ENCODE measurements at places on chromosomes 7 and 10. TPM values are rescaled to one million over a fixed set of nuclear protein-coding genes. Genes with fewer than 3 reads are reported as not detected.

GRCh38 chr10:22988581-22989360 lies 60.9 kb downstream of the ARMC3 start:
- no peaks in the 10 kb centered on the region for H3K27me3 ChIP-seq
- peaks cover 17% of the 10 kb centered on the region for H3K4me1 ChIP-seq
- H3K36me3 ChIP-seq: no peaks in the 10 kb centered on the region
- peak; percentile 75 for DNase-seq

- H3K4me3 ChIP-seq: no peak overlapping the region
- H3K4me1 ChIP-seq: peaks cover 13% of the 10 kb centered on the region
- no peak overlapping the region for H3K27ac ChIP-seq
- DNase-seq: no peak
- no peaks in the 10 kb centered on the region for H3K36me3 ChIP-seq
Measured at GRCh38 chr10:71233482-71233892, 21.1 kb downstream of the UNC5B start.

DNA sequence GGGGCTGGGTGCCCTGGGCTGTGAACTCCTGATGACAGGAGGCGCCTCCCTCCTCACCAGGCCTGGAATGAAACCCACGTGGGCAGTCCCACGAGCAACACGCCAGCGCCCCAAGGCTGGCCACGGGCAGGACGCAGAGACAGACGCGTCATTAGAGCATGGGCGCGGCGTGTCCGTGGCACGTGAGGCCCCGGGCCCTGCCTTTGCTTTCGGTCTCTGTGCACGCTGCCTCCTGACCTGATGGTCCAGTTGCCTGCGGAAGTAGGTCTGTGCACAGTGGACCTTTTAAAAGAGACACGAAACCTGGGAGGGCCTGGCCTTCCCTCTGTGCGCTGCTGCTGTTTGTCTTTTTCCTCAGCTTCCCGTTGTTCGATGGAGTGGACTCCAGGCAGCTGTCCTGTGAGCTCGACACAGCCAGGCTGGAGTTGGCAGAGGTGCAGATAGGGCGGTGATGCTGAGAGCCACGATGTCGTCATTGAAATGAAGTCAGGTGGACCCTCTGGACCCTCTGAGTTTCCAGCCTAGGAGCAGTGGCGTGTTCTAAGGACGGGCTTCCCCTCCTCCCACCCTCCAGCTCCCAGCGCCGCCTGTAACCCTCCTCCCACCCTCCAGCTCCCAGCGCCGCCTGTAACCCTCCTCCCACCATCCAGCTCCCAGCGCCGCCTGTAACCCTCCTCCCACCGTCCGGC lies 40.1 kb upstream of the CFAP46 start:
- H3K36me3 ChIP-seq: no peaks in the 10 kb centered on the region
- H3K27me3 ChIP-seq: no peaks in the 10 kb centered on the region
- H3K4me1 ChIP-seq: no peaks in the 10 kb centered on the region
- no peak overlapping the region for H3K27ac ChIP-seq
- H3K4me3 ChIP-seq: no peak overlapping the region
- no peak for DNase-seq

GRCh38 chr7:107551936-107552335 lies 11.8 kb downstream of the COG5 start:
- H3K4me3 ChIP-seq: no peak overlapping the region
- H3K27me3 ChIP-seq: no peaks in the 10 kb centered on the region
- no peak for DNase-seq

DNA sequence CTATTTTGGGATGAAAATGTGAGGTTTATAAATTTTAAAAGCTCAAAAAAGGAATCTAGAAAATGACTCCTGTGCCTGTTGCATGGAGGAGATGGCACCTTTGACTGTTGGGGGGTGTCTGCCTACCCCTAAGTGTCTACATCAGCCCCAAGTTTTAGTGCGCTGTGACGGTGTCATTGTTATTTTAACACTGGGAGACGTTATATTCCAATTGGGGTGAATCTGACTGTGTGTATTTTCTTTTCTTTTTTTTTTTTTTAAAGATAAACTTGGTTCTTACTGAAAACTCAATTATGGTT lies 517 bp downstream of the SRGN start:
- H3K4me3 ChIP-seq: no peak overlapping the region
- H3K27ac ChIP-seq: no peak overlapping the region
- H3K36me3 ChIP-seq: no peaks in the 10 kb centered on the region

DNA sequence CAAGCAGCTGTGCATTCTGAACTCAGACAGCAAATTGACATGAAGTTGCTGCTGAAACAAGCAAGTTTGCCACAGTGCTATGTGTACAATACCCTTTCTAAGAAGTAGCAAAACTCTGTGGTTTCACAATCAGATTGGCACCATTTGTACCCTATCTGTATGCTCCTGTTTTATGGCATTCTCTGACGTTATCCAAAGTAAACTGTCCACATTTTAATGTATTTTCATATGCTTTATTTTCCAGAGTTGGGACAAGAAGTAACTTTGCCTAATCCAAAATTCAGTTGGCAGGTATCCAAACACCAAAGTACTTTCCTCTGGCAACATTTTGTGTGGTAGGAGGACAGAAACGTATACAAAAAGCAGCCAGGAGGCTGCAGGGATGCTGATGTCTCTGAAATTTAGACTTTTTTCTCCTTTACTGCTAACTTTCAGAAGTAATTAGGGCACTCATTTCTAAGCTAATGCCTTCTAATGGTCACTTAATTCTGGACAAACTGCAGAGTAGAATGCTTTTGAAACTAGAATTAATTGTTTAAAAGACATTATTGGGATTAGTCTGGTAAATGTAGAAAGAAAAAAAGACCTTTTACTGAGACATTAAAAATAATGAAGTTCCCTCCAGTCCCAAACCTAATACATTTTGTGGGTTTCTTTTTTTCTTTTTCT lies 414.7 kb upstream of the NRP1 start:
- H3K36me3 ChIP-seq: no peaks in the 10 kb centered on the region
- no peak overlapping the region for H3K27ac ChIP-seq
- H3K4me1 ChIP-seq: peaks cover 3% of the 10 kb centered on the region
- no peak for DNase-seq
- H3K4me3 ChIP-seq: no peak overlapping the region

Gene CUBN
- 1.8 TPM for total RNA-seq

GRCh38 chr10:121322046-121322445 lies 276.2 kb downstream of the FGFR2 start:
- H3K27me3 ChIP-seq: no peaks in the 10 kb centered on the region
- H3K27ac ChIP-seq: no peak overlapping the region
- H3K36me3 ChIP-seq: no peaks in the 10 kb centered on the region
- no peak for DNase-seq
- no peak overlapping the region for H3K4me3 ChIP-seq

Measured in GM23338 (cell line).